ENCODE measurements at places on chromosomes 1 and 21.

DNA sequence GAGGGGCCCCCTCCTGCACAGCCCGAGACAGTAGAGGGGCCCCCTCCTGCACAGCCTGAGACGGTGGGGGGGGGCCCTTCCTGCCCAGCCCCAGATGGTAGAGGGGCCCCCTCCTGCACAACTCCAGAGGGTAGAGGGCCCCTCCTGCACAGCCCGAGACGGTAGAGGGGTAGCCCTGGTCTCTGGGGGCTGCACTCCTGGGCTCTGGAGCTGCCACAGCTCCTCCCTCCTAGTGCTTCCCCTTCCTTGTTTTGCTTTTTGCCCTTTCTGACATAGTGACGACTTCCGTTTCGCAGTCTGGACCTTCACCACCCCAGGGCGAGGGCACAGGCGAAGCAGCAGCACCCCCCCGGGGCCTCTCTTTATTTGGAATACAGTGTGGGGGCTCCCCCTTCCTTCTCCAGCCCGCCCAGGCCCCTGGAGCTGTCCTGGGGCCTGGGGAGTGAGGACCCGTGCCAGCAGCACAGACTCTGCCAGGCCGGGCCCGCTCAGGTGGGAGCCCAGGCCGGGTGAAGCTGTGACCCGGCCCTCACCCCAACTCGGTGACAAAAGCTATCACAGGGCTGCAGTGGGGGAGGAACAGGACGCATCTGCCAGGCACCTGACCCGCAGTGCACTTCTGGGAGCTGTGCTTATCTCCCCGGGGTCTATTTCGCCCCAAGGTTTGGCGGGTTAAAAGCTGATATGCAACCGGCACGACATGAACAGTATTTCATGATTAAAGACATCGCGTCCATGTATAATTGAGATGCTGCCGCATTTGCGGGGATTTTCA, 1.1 kb upstream of the PRXL2B start:
- H3K27ac ChIP-seq = no peak overlapping the region
- no peaks in the 10 kb centered on the region for H3K27me3 ChIP-seq
- peaks cover 4% of the 10 kb centered on the region for H3K36me3 ChIP-seq
- H3K4me1 ChIP-seq = peaks cover 9% of the 10 kb centered on the region
- peak overlapping the region; percentile 66 for H3K4me3 ChIP-seq

DNA sequence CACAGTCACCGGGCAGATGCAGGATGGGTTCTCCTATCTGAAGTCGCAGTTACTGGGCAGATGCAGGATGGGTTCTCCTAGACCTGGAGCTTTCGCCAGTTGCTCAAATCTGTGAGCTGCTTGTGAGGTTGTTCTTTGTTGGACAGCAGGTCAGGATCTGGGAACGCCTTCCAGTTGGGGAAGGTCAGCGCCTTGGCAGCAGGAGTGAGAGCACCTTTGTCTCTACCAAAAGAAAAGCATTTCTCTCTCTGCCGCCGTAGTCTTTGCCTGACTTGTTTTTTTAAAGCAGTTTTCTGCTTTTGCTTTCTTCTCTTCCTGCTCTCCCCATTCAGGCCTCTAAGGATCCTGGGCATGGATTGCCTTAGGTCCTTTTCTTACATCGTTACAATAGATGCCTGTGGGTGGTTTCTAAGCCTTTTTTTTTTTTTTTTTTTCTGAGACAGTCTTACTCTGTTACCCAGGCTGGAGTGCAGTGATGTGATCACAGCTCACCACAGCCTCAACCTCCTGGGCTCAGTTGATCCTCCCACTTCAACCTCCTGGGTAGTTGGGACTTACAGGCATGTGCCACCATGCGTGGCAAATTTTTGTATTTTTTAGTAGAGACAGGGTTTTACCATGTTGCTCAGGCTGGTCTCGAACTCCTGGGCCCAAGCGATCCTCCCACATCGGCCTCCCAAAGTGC, 15.7 kb downstream of the PEX14 start:
- no peaks in the 10 kb centered on the region for H3K27me3 ChIP-seq
- H3K4me3 ChIP-seq = no peak overlapping the region
- H3K27ac ChIP-seq = no peak overlapping the region
- H3K4me1 ChIP-seq = no peaks in the 10 kb centered on the region
- DNase-seq = no peak

DNA sequence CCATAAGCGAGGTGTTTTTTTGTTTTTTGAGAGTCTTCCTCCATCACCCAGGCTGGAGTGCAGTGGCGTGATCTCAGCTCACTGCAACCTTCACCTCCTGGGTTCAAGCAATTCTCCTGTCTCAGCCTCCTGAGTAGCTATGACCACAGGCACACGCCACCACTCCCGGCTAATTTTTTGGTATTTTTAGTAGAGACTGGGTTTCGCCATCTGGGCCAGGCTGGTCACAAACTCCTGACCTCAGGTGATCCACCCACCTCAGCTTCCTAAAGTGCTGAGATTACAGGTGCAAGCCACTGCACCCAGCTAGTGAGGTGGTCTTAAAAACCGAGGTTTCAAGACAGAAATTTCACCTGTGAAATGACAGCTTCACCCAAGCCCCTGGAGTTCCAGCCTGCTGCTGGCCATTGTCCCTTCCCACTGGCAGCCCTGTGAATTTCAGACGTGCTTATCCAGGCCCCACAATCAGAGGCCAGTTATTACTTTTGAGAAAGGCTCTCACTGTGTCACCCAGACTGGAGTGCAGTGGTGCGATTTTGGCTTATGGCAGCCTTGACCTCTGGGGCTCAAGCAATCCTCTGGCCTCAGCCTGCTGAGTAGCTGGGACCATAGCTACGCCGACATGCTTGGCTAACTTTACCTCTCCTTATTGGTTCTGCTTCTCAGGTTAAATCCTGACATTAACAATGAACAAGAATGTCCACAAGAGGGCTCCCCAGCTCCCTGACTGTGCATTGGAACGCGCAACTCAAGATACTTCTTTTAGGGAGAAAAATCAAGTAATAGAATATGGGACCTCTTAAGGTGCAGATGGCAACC, 19.4 kb downstream of the ENO1 start:
- H3K4me3 ChIP-seq = no peak overlapping the region
- H3K36me3 ChIP-seq = peaks cover 46% of the 10 kb centered on the region
- H3K27me3 ChIP-seq = no peaks in the 10 kb centered on the region

GRCh38 chr1:69569576-69570328, 2.0 kb downstream of the LRRC7 start:
- peaks cover 29% of the 10 kb centered on the region for H3K27me3 ChIP-seq
- no peaks in the 10 kb centered on the region for H3K4me1 ChIP-seq
- no peaks in the 10 kb centered on the region for H3K36me3 ChIP-seq
- no peak overlapping the region for H3K27ac ChIP-seq

DNA sequence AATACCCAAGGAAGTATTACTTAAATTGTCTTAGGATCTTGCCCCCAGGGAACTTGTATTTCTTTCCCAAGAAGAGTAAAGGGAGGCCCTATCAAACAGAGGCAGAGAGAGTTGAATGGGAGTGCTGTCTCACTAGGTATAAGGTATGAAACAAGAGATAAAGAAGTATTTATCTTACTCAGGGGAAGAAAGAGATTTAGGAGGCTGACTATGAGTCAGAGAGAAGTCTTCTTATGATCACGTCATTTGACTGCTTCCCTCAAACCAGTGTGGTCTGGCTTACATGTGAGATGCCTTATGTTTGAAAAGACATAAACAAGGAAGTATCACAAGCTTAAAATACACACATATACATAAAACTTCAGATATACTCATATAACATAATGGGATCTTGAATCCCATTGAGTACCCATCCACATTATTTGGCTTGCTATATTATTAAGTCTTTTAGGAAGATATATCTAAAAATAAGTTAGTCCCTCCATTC, 29.6 kb downstream of the DUSP10 start:
- H3K27me3 ChIP-seq = peaks cover 10% of the 10 kb centered on the region
- H3K4me3 ChIP-seq = no peak overlapping the region
- H3K27ac ChIP-seq = no peak overlapping the region

- no peaks in the 10 kb centered on the region for H3K36me3 ChIP-seq
- DNase-seq = no peak
- no peak overlapping the region for H3K4me3 ChIP-seq
- H3K27ac ChIP-seq = no peak overlapping the region
- H3K27me3 ChIP-seq = no peaks in the 10 kb centered on the region
- no peaks in the 10 kb centered on the region for H3K4me1 ChIP-seq
Observed at GRCh38 chr1:33456502-33456886, 16.0 kb upstream of the ZSCAN20 start.

- no peak for DNase-seq
- no peaks in the 10 kb centered on the region for H3K36me3 ChIP-seq
- 0 out of 2 replicates have a peak, but pooled peaks cover 1% of the 10 kb centered on the region for H3K4me1 ChIP-seq
- H3K27me3 ChIP-seq = no peaks in the 10 kb centered on the region
- H3K27ac ChIP-seq = no peak overlapping the region
Observed at GRCh38 chr21:36323032-36323431, 3.0 kb downstream of the MORC3 start.

DNA sequence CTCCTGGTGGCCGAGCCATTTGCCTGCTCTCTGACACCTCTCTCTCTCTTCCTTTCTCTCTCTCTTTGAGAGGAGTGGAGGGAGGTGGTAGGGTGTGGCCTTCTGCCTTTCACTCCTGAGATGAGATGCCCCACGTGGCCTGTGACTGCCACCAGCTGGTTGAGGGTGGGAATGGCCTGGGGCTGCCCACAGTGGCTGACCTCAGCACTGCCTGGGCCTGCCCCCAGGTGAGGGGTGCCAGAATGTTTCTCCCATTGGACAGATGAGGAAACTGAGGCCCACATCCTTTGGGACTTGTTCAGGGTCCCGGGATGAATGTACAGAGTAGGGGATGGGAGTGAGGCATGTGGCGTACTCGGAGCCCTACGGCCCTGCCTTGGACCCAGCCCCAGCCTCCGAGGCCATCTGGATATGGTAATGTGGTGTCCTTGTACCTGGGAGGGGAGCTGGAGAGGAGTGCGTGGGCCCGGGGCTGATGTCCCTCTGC, 12.7 kb upstream of the C1orf167 start:
- 0 out of 2 replicates have a peak, but pooled peaks cover 1% of the 10 kb centered on the region for H3K4me1 ChIP-seq
- H3K4me3 ChIP-seq = no peak overlapping the region
- H3K36me3 ChIP-seq = peaks cover 23% of the 10 kb centered on the region
- no peak for DNase-seq
- H3K27ac ChIP-seq = no peak overlapping the region
- no peaks in the 10 kb centered on the region for H3K27me3 ChIP-seq

- no peaks in the 10 kb centered on the region for H3K36me3 ChIP-seq
- peaks cover 3% of the 10 kb centered on the region for H3K4me1 ChIP-seq
- DNase-seq = no peak
- H3K4me3 ChIP-seq = peak overlapping the region; percentile 62
- peaks cover 15% of the 10 kb centered on the region for H3K27me3 ChIP-seq
Observed at GRCh38 chr1:212606395-212607205, 2.0 kb upstream of the ATF3 start.

- H3K4me3 ChIP-seq = no peak overlapping the region
- H3K27me3 ChIP-seq = peaks cover 44% of the 10 kb centered on the region
- no peak for DNase-seq
- H3K4me1 ChIP-seq = peaks cover 13% of the 10 kb centered on the region
- no peak overlapping the region for H3K27ac ChIP-seq
Observed at GRCh38 chr1:940107-941014, 16.6 kb downstream of the SAMD11 start.

DNA sequence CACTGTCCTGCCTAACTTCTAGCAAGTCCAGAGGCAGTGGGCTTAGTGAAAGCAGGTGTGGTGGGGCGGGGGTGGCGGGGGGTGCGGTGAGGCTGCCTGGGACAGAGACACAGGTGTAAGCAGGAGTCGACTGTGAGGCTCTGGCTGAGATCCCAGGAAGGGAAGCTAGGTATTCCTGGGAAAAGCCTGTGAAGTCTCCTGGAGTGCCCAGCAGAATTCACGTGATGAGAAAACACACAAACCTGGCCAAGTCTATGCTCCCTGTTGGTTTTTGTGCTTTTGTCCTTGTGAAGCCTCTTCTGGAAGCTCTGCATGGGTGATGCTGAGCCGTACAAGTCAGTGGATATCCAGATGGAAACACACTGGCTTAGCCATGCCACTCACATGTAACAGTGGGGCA, 5.3 kb downstream of the GALNT2 start:
- no peaks in the 10 kb centered on the region for H3K36me3 ChIP-seq
- no peaks in the 10 kb centered on the region for H3K27me3 ChIP-seq
- no peak overlapping the region for H3K27ac ChIP-seq
- no peak for DNase-seq
- H3K4me3 ChIP-seq = no peak overlapping the region

DNA sequence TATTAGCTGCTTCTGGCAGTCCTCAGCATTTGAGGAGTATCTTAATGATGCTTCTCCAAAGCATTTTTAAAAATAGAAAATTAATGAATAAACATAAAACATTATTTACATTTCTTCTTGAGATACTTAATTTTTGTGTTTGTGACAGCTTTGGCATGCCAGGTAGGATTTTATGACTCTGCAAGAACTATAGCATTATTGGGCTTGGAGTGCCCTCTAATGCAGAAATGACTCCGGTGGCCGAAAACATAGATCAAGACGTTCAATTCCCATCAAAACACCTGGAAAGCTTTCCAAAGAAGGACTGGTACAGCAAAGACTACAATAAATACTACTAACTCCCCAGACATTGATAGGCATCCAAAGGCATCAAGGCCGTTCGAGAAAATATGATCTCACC, 366.4 kb upstream of the CXADR start:
- H3K4me3 ChIP-seq = no peak overlapping the region
- no peaks in the 10 kb centered on the region for H3K27me3 ChIP-seq
- peak; percentile 2 for DNase-seq
- no peak overlapping the region for H3K27ac ChIP-seq

- no peaks in the 10 kb centered on the region for H3K4me1 ChIP-seq
- H3K27me3 ChIP-seq = no peaks in the 10 kb centered on the region
- no peak for DNase-seq
- H3K36me3 ChIP-seq = no peaks in the 10 kb centered on the region
- H3K27ac ChIP-seq = no peak overlapping the region
- H3K4me3 ChIP-seq = no peak overlapping the region
Observed at GRCh38 chr1:59639266-59639665, 175.5 kb upstream of the HOOK1 start.

DNA sequence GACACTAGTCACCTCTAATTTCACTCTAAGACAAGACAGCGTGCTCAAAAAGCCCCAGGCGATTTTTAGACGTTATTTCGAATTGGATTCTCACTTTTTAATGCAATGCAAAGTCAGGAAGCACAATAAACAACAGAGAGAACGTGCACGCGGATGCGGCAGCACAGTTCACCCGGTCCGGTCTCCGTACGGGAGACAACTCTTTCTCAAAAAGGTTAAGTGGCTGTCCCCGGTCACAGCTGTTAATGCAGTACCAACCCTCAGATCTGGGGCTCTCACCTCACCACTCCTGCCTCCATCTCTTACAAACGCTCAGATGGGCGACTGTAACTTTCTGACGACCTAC, 1.2 kb downstream of the HP1BP3 start:
- H3K27me3 ChIP-seq = no peaks in the 10 kb centered on the region
- H3K4me3 ChIP-seq = peak overlapping the region; percentile 94
- DNase-seq = no peak
- H3K27ac ChIP-seq = no peak overlapping the region

GRCh38 chr1:76802094-76802493, 65.2 kb upstream of the ST6GALNAC5 start:
- DNase-seq = no peak
- no peak overlapping the region for H3K27ac ChIP-seq
- no peak overlapping the region for H3K4me3 ChIP-seq
- no peaks in the 10 kb centered on the region for H3K4me1 ChIP-seq
- H3K27me3 ChIP-seq = no peaks in the 10 kb centered on the region
- no peaks in the 10 kb centered on the region for H3K36me3 ChIP-seq

All from iPS DF 6.9 (cell line).